Cerebellar nuclear complex (tissue), 1 donor: ENCODE measurements at places on chromosomes 6 and 20.

DNA sequence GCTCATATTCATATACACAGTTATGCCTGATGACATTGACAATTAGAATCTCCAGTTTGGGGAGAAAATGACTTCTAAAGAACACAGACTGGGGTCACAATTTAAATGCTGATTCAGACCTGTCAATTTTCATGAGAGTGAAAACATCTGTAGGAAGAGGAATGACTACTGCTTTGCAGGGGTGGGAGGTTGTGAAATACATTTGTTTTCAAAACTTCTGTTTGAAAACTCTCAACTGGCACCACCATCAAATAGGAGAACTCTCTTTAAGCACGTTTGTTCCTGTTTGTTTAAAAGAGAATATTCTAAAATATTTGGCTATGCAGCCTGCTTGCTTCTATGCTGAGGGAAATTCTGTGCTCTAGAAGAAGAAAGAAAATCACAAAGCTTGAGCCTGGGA lies 50.8 kb upstream of the ADGRF5 start:
- DNase-seq, result no peak

- DNase-seq, result no peak
Measured at GRCh38 chr20:50578061-50578777, 68.0 kb downstream of the PTPN1 start.

GRCh38 chr6:14763139-14763538 lies 482.7 kb upstream of the JARID2 start:
- no peak for DNase-seq

- DNase-seq, result no peak
Measured at GRCh38 chr6:13113981-13114593, 214.2 kb downstream of the TBC1D7 start.

DNA sequence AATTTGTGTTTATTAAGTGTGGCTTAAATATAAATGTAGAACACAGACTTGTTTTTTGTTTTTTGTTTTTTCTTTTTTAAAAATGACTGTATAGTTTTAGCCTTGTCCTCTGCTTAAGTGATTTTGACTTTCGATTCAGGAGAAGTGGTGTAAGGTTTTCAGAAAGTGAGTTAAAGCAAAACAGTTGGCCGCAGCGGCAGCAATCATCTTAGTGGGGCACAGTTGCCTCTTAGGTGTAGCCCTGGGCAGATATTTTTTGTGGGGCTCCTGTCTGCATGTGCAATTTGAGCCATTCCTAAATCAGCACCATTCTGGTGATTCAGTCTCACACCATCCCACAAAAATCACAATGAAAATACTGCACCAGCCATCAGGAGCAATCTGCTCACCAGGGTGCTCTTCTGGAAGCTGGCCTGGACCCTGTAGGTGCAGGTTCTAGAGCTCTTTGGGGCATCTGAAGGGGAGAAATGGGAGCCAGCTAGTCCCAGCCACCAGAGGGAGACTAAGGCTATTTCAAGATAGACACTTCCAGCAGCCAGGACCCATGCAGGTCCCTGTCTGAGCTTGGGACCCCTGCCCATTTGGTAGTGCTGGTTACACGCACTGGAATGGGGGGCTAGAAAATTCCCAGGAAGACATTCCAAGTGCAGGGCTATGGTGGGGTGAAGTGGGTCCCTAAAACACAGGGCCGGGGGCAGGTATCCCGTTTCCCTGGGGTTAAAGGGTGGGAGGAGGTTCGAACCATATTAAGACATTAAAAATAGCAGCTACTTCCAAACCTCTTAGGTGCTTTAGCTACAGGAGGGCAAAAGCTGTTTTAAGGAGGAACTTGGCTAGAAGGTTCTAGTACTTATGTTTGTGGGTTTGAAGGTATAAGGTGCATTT lies 156.6 kb downstream of the NFATC2 start:
- DNase-seq, result no peak

DNA sequence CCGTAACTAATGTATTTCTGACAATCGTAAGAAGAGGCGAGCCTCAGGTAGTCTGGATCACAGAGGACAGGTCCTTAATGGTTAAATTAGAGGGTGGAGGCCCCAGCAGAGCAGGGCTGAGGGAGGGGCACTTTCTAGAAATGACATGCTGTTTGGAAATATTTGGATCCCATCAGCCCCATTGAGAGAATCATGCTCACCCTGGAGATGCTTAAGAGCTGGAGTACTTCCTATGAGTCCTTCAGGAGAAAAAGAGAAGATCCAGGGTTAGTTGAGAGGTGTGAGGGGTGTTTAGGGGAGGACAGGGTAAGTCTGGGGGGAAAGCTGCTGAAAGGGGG lies 123.0 kb downstream of the TCP11 start:
- no peak for DNase-seq

- no peak for DNase-seq
Measured at GRCh38 chr6:137731960-137732616, 135.0 kb upstream of the TNFAIP3 start.

- no peak for DNase-seq
Measured at GRCh38 chr6:61622601-61623000, 663.4 kb downstream of the KHDRBS2 start.

DNA sequence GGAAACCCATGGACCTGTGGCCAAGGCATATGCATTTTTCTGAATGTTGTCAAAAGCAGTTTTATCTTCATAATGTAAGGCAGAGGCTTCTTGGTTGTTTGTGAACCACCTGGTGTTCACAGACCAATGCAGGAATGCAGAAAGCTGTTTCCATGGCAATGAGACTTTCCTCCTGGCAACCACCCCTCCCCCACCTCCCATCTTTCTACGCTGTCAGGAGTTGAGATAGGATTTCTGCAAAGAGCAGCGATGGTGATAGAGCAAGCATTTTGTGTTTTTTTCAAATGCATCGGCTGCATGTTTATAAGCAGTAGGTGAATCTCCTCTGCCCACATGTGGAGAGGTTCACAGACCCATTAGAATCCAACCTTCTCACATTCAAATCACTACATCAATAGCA lies 114.1 kb upstream of the SMLR1 start:
- DNase-seq, result no peak

DNA sequence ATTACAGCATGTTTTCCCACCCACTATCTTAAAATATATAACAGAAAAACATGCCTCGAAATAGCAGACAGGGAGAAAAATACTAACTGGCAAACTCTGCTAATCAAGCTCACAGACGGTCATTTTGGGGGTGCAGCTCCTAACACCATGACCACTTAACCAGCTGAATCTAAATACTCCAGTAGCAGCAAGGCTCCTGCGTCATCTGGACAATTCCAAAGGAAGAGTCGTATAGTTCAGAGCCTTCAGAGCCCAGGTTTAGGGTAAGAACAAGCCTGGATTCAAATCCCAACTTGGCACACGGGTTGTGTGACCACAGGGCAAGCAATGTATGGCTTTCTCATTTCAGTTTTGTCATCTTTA lies 81.3 kb upstream of the COL21A1 start:
- no peak for DNase-seq

DNA sequence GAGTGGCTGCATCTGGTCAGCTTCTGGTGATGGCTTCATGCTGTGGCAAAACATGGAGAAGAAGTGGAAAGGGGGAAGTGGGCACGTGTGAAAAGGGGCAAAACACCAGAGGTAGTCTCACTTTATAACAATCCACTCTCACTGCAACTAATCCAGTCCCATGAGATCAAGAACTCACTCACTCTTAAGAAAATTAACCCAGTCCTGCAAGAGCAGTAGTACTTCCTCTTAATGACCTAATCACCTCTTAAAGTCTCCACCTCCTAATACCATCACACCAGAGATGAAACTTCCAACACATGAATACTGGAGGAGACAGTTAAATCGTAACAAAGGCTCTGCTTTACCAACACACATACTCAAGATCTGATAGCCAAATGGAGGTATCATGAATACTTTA lies 152.6 kb downstream of the THEMIS start:
- DNase-seq, result no peak

DNA sequence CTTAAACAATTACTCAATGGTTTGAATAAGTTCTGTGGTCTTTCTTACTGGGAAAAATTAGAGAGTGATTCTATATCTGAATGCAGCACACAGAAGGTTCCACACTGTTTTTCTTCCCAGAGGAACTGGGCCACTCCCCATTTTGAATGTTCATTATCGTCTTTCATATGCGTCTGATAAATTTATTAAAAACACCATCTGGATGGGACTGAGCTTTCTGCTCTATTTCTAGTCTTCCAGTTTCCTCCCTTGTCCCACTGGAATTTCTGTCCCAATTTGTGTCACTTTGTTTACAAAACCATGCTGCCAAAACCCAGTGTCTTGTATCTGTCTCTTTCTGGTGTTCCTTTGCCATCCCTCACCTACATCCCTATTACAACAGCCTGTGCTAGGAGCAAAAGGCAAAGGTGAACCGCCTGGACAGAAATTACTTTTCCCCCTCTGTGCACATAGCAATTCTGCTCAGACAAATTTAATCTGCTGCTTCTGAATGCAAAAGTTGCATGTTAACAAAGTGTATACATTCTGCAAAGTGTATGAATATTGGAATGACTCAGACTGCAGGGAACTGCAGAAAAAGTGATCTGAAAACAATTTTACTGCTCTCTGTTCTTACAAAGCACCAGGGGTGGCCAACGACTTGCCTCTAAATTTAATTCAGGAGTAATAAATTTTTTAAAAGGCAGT lies 333.6 kb downstream of the BTBD9 start:
- no peak for DNase-seq

GRCh38 chr6:127998985-127999384 lies 98.1 kb upstream of the THEMIS start:
- no peak for DNase-seq

- no peak for DNase-seq
Measured at GRCh38 chr6:81771097-81771496, 18.6 kb upstream of the TENT5A start.

DNA sequence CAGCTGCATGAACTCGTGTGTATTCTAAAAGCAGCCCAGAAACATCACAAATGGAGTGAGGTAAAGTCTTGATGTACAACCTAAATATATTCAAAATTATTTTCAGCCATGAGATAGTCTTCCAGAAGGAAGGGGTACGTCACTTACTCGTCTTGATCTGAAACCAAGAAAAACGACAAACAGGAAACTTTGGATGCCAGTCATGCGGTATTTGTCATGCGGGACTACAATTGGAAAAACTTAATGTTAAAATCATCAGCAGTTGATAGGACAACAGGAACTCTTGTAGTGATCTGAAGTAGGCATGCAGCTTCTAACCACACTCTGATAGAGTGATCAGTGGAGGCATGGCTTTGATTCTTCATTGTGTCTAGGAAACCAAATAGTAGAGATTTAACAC lies 29.7 kb downstream of the FAM217A start:
- DNase-seq, result no peak

GRCh38 chr6:105363100-105363754 lies 39.7 kb downstream of the PREP start:
- no peak for DNase-seq

DNA sequence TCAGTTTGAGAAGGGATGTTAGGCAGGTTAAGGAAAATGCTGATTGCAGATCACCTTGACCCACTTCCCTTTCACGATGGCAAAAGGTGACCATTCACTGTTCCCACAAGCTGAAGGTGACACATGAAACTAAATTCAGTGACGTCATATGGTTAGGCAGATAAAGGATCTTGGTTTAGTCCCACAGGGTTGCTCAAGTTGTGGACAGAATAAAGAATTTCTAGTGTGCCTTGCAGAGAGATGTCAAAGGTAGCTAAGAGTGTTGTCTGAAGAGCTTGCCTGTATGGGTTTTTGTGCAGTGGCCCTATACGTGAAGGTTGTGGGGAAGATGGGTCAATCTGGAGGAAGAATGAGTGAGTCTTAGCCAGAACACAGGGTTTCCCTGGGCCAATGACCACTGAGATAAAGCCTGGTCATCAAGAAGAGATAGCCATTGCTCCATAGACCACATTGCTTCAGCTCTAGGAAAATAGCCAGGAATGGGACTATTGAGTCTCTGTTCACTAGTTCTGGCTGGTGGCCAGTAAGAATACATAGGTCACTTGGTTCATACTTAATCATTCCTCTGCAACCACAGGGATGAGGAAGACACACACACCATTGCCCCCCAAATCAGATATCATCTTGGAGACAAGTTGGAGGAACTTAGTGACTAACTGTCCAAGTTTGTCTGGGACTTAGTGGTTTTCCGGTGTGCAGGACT lies 148.5 kb upstream of the ATXN1 start:
- DNase-seq, result no peak

- DNase-seq, result no peak
Measured at GRCh38 chr6:168265827-168266815, 53.5 kb downstream of the DACT2 start.

DNA sequence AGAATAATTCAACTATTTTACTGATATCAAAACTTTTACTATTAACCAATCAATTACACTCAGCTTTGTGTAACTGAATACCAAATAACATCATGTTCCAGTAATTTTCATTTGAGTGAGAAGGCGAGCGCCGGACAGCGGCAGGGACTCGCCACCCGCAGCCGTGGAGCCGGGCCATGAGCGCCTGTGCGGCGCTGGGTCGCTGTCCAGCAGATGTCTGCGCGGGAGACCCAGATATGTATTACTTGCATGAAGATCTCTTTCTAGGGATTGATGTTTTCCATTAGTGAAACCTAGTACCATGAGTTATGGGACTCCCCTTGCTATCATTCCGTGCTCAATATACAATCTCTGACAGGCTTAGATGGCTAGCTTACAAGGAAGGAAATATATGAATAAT lies 245.1 kb upstream of the PRSS16 start:
- no peak for DNase-seq

GRCh38 chr6:119037941-119038623 lies 40.4 kb downstream of the FAM184A start:
- no peak for DNase-seq

GRCh38 chr20:47748823-47749222 lies 36.5 kb downstream of the SULF2 start:
- no peak for DNase-seq

- no peak for DNase-seq
Measured at GRCh38 chr6:60671369-60671768, 1614.7 kb downstream of the KHDRBS2 start.

DNA sequence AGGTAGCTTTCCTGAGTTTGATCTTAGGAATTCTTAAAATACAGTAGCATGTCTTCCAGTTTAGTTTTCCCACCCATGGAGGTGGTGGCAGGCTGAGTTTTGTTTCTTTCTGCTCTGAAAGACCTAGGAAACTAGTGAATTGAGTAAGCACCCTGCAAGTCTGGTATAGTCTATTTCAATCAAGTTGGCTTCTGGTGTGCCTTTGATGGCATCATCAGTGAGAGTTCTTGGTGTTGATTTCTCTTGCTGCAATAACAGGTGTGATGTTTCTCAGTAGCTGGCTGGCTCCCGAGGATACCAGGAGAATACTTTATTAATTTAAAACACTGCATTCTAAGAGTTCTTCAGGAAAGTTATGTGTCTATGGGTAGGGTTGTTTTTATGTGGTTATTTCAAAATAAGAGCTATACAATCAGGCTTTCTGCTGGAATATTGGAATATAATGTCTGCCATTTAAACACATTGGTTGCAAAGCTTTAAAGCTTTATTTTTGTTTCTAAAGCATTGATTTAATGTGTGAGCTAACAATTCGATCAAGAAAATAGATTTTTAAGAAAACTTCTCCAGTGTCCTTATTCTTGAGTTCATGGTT lies 19.0 kb downstream of the VAPB start:
- no peak for DNase-seq

- peak; percentile 48 for DNase-seq
Measured at GRCh38 chr6:31834367-31835250, 7.1 kb downstream of the HSPA1B start.
